ENCODE measurements at places on chromosomes 1 and 21.

GRCh38 chr1:87230501-87230900 is 98.2 kb upstream of the LMO4 start:
- DNase-seq, result no peak

- peak; percentile 23 for DNase-seq
Observed at GRCh38 chr1:199218065-199218464, 579.2 kb downstream of the PTPRC start.

GRCh38 chr1:1941211-1941841 is 22.2 kb upstream of the TMEM52 start:
- no peak for DNase-seq

- DNase-seq, result no peak
Observed at GRCh38 chr1:61930116-61930645, 187.9 kb downstream of the PATJ start.

- DNase-seq, result no peak
Observed at GRCh38 chr1:49060766-49061165, 284.1 kb upstream of the BEND5 start.

- no peak for DNase-seq
Observed at GRCh38 chr1:227560393-227561173, 2.8 kb upstream of the ZNF678 start.

- peak; percentile 22 for DNase-seq
Observed at GRCh38 chr1:92964998-92965397, 3.7 kb upstream of the DIPK1A start.

DNA sequence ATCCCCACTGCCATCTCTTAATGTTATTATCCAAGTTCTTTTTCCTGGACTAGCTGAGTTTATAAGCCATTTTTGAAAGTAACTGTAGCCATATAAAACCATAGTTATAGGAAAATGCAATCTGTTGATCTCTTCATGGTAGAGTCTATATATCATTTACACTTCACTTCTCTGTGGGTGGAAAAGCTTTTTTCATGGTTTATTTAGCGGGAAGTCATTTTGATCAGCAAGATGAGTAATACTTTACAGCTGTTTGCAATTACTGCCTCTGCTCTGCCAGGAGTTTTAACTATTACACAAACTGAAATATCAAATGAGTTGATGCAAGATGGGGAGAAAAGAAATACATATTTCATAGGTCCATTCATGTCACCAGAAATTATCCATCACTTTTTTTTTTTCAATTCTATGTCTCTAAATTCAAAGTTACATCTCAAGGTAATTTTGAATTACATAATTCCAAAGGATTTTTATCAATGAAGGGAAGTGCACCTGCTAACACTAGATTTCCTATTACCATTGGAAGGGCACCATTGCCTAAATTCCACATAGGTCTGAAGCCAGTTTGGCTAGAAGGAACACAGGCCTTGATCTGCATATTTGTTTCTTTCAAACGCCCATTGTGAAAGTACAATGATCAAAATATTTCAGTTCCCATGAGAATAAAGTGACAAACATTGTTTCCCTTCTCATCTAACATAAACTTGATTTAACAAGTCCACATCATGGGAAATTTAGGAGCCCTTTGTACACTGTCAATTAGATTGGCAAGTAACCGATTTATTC is 296.7 kb downstream of the ZNF326 start:
- no peak for DNase-seq

GRCh38 chr1:171742577-171742922 is 685 bp upstream of the VAMP4 start:
- DNase-seq, result no peak

DNA sequence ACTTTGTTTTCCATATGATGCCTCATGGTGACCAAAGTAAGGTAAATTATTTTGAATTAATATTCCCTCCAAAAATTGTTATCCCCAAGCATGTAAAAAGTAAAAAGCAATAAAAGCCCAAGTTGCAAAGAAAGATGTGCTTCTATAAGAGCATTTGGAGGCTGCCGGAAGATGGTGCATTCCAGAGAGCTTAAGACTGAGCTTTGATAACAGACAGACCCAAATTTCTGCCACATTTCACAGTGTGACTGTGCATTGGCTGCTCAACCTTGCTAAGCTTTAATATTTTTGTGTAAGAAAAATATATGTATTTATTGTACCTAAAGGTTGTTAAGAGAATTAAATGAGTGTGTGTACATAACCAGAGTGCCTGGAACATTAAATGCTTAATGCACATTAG is 67.9 kb downstream of the CYYR1 start:
- DNase-seq, result no peak

- peak; percentile 38 for DNase-seq
Observed at GRCh38 chr1:26161415-26162219, 2.7 kb downstream of the FAM110D start.

DNA sequence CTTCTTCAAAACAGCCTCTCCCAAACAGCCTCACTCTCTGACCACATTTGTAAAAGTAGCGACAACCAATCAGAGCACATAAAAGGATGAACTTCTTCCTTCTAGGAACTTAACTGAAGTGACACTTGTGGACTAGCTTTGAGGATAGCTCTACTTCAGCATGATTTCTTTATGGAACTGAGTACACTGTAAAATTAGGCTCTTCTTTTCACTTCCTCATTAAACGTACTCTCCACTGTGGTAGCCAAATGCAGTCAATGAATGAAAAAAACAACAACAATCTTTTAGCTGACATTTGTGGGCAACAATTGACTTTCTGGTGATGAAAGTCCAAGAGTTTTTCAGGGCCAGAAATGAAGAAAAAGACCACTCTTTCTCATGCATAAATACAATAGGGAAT is 9.6 kb downstream of the LRRC53 start:
- DNase-seq, result no peak

Measured in activated CD8-positive, alpha-beta memory T cell treated with anti-CD3 and anti-CD28 coated beads, Interleukin-2, amount 50 U/mL, for 4 hours (primary cell).